Stimulated activated CD8-positive, alpha-beta memory T cell treated with anti-CD3 and anti-CD28 coated beads, Interleukin-2, amount 100 ng/mL, for 1 hour (primary cell): ENCODE measurements at places on chromosomes 2 and 18.

DNA sequence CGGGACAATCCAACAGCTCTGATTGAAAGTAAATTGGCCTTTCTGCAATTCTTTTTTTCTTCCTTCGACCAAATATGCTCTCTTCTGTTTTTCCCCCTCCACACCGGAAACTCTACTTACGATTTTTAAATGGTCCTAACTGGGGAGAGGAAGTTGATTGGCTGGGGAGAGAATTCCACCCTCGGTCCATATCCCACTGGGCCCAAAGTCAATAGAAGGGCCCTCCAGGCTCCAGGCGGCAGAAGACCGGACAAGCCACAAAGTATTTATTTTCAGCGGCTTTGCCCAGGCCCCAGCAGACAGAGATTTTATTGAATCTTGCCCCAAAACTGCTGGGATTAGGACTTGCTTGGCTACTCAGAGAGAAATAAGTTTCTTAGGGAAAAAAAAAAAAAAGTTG is 37.1 kb upstream of the SMAD7 start:
- DNase-seq: no peak

- DNase-seq: no peak
Observed at GRCh38 chr2:229783108-229783721, 68.9 kb upstream of the DNER start.

- DNase-seq: no peak
Observed at GRCh38 chr18:289026-289425, 21.2 kb upstream of the THOC1 start.

- DNase-seq: no peak
Observed at GRCh38 chr2:28338046-28338817, 54.4 kb upstream of the FOSL2 start.
